ENCODE measurements at places on chromosomes 4 and X.

DNA sequence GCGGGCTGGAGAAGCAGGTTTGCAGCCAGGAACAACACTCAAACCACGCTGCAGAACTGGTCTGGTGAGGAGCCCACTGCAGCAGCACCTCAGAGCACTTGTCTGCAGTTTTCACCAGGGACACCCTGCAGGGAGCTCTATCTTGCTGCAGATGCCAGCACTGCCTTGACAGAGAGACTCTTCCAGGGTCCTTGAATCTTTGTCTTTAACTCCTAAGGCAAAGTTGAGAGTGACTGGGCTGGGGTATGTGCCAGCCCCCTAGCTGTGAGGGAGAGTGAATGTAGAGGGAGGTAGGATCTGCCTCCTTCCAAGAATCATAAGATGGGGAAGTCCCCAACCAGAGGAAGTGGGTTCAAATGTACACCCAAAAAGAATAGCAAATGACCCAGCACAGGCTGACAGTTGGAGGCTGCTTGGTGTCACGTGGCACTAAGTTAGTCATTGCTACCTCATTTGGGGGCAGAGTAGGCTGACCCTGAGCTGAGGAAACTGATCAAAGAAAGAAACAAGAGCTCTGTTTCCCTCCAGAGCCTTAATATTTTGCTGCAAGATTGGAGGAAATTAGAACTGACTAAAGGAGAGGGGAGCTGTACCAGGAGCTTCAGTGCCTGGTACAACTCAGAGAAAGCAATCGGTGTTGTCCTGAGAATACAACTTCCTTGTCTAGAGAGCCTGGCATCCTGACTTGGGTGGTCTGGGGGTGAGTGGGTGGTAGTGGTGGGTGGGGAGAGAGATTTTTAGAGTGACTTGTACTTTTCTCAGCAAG, 28.2 kb upstream of the HUWE1 start:
- peak; percentile 53 for DNase-seq

DNA sequence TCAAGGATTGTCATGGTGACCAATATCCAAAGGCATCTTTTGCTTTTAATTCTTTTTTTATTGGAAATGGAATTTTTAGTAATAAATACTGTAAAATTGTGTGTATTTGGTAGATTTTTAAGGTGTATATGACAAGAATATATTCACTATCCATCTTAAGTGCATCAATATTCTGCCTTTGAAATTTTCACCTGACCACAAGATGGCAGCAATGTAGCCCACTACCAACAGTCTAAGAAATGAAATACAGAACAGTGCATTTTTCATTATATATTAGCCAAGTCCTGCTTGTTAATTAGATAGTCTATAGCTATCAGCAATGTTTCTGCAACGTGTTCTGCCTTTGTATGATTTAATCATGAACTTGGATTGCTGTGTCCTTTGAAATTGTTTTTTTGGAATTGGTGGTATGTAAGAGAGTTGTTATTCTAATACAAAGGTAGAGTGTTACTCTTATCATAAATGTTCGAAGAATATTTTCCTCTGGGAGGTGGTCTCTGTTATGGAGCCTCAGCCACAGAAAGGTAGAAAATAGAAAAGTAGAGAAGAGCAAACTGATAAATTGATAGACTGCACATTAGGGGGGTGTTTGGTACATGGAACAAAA, 38.2 kb downstream of the HPGDS start:
- DNase-seq: no peak

DNA sequence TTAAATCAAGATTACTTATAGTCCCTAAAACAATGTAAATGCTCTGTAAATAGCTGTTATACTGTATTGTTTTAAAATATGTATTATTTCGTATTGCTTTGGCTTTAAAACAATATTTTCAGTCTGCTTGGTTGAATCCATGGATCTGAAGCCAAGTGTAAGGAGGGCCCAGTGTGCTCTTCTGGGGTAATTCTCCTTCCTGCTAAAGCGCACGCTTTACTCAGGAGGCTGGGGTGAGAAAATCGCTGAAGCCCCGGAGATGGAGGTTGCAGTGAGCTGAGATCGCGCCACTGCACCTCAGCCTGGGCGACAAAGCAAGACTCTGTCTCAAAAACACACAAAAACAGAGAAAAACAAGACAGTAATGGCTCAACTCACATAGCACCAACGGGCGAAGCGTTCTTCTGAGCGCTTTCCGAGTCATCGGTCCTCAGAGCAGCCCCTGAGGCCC, 391 bp upstream of the IDUA start:
- DNase-seq: no peak

DNA sequence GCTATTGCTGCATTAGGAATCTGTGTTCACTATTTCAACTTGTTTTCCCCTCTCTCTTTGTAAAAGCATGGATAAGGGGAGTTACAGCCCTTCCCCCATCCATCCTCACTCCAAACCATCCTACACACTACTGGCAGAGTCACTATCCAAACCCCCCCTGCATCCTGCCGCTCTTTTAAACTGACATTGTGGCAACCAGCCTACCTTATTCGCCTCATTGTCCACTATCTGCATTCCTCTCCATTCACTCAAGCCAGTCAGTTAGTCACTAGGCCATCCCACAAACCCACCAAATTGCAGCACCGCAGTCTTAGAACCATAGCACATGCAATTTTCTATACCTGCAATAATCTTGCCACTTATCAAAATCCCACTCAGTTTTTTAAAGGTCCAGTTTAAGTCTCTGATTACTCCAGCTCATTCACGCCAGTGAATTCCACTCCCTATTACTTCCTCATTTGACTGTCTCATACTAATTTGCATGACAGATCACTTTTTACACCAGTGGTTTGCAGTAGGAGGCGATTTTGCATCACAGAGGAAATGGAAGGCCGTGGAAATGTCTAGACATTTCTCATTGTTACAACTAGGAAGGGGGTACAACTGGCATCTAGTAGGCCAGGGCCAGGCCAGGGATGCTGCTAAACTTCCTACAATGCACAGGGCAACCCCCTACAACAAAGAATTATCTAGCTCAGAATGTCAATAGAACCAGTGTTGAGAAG, 181.8 kb downstream of the HS6ST2 start:
- DNase-seq: no peak

GRCh38 chrX:110432906-110433215, 74.2 kb downstream of the RTL9 start:
- no peak for DNase-seq

- no peak for DNase-seq
These were observed 123.9 kb downstream of the UCHL1 start for GRCh38 chr4:41380511-41381157.

DNA sequence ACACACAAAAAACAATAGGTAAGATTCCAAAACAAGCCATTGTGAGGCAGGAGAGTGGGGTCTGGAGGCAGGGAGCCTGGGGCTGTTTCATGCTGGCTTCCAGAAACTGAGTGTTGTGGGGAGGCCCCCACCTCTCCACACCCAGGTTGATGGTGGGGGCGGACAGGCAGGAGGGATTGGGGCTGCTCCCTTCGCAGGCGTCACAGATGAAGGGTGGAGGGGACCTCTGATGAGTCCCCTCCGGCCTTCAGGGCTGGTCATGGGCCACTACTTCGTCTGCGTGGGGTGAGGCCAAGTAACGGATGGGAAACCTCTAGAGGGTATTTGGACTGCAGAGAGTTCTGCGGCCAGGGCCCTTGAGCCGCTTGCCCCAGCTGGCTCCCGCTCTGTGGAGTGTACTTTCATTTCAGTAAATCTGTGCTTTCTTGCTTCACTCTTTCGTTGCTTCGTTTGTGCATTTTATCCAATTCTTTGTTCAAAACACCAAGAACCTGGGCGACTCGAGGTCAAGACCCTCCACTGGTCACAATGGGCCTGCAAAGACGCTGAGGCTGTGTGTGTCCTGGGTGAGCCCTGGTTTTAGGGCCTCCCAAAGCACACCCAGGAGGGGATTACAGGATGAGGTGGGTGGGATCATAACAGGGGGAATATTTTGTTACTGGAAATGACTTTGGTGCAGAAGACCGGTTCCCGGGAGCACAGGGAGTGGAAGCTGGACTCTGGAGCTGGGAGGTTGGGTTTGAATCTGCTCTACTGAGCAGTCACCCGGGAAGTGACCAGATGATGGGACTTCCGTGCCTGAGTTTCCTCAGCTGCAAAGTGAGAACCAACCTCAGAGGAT, 83.7 kb upstream of the ADRA2C start:
- no peak for DNase-seq

DNA sequence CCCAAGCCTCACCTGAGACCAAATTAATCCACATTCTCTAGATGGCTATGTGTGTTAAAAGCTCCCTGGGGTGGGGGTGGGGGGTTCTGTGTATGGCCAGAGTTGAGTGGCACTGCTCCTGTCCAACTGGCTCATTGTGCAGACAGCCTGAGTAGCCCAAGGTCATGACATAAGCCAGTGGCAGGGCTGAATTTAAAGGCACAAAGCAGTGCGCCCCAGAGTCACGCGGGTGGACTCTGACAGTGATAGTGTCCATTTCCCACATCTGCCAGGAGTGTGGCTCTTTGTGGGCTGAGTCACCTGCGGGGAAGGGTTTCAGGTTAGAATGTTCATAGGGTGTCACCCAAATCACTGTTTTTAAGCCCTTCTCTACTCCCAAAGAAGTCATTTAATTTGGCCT, 45.4 kb downstream of the SCD5 start:
- no peak for DNase-seq

DNA sequence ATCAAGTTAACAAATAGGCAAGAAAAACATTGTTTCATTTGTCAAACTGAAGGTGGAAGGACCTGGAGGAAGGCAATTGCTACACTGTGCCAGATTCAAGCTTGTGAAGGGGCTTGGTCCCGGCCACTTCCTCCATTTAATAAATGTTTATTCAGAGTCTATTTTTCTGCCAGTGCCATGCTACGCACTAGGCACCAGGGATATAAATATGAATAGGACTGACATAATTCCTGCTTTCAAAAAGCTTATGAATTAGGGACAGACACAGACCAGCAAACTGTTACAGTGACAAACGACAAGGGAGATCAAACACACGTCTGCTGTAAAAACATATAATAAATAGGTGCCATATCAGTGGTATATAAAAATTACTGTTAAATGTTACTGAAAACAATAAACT, 571 bp downstream of the TLR6 start:
- no peak for DNase-seq

DNA sequence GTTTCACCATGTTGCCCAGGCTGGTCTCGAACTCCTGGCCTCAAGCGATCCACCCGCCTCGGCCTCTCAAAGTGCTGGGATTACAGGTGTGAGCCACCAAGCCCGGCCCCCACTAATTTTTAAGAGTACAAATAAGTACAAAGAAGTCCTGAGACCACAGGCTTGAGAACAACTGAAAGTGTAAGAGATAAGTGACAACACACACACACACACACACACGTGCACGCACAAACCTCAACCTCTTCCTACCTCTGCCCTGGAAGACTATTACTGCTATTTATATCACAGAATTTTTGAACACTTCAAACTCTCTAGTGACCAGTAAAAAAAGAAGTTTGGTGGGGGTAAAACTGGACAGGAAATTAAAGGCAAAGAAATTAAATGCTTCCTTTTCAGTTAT, 7.5 kb downstream of the KLHL15 start:
- no peak for DNase-seq

GRCh38 chr4:40377512-40378365, 42.6 kb downstream of the CHRNA9 start:
- no peak for DNase-seq

- no peak for DNase-seq
These were observed 7.1 kb upstream of the RGS12 start for GRCh38 chr4:3285558-3286334.
